ENCODE measurements at places on chromosomes 7 and 10.

DNA sequence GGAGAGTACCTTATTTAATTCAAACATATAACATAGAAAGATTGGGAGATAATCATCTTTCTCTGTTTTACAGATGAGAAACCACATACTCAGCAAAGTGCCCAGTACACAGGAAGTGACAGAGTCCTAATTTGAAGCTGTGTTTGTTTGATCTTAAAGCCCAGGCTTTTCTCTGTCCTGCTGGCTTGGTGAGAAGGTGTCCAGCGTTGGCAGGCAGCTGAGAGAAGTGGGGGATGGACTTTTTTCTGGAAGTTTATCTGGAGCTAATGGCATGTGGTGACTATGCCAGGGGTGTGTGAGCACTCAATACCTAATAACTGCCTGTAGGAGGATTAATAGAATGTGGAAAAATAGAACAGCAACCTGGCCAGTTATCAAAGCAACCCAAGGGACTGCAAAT lies 60.8 kb downstream of the NPSR1 start:
- DNase-seq, result no peak

DNA sequence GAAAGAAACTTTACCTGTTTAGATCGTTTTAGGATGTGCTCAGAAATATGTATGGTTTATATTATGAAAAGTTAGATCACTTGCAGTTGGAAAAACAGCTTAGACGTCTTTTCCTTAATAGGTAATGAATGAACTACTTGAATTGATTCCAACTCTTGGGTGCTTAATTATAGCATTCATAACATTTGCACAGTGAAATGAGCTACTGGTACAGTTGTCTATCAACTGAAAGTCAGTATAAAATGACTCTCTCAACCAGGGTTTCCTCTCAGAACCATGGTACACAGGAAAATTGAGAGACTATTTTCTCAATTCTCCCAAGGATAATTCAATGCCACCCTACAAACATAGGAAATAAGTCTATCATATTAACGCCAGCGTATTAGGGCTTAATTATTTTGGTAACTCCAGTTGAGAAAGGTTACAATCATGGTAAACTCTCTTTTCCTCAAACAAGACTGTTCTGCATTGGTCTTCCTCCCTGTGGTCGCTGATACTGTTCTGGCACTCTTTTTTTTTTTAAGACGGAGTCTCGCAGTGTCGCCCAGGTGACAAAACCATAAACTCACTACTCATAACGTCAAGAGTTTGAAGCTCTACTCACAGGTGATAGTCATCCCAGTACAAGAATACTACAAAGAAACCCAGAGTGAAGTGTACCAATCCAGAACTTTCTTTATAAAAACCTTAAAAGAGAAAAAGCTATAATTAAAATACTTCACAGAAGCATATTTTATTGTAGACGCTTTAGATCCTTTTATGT lies 2.0 kb downstream of the ANLN start:
- no peak for DNase-seq

DNA sequence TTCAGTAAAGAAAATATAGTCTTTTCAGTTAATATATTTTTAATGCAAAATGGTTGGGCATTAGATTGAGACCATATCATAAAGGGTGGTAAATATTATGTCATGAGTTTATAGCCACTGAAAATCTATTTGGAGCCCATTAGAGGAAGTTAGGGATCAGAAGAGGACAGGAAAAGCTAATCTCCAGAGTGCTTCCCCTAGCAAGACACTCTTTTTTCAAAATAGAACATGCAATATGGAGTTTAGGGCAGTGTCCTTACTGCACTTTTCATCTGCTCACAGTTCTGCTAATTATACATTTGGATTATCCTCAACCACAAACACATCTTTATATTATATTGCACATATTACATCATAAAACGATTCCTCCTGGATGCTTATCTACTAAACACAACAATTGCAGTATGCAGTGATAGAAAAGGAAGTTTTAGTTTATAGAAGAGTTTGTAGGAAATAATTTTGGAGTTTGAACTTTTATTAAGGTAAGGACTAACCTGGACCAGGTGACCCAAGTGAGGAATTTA lies 159.8 kb downstream of the PHF14 start:
- DNase-seq, result no peak

DNA sequence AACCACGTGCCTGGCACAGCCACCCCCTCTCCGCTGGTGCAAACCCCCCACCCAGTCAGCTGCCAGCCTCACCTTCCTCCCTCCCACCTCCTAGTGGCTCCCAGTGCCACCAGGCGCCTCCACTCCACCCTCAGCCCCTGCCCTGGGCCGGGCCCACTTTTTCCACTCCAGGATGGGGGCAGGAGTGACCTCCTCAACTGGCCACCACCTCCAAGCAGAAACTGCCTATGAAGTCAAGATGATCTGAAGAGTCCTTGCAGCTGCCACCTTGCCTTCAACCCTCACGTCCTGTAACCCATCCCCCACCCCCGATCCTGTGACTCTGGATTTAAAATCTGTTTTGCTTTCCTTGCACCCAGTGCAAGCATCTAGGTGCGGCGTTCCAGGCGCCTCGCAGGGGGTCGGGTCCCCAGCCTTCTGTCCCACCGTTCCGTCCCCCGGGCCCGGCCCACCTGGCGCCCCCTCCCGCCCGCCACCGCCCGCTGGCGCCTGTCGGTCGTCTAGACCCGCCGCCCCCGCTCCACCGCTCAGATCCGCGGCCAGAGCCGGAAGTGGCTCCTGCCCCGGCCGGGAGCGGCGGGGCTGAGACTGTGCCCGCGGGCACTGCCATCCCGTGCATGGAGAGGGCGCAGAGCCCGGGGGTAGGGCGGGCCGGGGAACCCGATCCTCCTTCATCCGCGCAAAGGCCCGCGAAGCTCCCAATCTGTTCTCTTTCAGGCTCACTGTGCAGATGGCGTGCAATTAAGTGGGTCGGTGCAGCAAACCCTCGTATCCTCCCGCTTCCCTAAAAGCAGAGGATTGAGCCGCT lies 51.2 kb upstream of the GTF2I start:
- DNase-seq, result no peak

GRCh38 chr7:30699706-30700495 lies 17.6 kb upstream of the CRHR2 start:
- DNase-seq, result no peak

DNA sequence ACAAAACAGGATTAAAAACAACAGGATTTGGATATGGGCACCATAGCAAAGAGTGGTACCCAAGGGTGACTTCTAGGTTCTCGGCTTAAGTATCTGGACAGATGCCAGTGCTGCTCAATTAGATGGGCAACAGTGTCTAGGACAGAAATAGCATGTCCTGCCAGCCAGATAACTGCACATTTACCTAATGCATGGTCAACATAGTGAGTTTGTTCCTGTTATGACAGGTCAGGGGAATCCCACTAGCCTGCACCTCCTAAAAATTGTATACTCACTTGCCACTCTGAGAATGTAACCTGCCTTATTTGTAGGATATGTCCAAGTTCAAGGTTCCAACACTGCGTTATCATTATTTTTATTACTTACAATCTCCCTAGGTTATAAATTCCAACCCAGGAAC lies 471.7 kb downstream of the GRM8 start:
- no peak for DNase-seq

- no peak for DNase-seq
Observed at GRCh38 chr10:102727037-102727818, 12.8 kb downstream of the SFXN2 start.

- DNase-seq, result no peak
Observed at GRCh38 chr7:40815512-40815911, 680.7 kb downstream of the SUGCT start.

GRCh38 chr7:9939176-9939575 lies 1034.5 kb upstream of the PHF14 start:
- DNase-seq, result peak; percentile 1

- DNase-seq, result no peak
Observed at GRCh38 chr7:44772867-44773266, 23.6 kb upstream of the PPIA start.

DNA sequence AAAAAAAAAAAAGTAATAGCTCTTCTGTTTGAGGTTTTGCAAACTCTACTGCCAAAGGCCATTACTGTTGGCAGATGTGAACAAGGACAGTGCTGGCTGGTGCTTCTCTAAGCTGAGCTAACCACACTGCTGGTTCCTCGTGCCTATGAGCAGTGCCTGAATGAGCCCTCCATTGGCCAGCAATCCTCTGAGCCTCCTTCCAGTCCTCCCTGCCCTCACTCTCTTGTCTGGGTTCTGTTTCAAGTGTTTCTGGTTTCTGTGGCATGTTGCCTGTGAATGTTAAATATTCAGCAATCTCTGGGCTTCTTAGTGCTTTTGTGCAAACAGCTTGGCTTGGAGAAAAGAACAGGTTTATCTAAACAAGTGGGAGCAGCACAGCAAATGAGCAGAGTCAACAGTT lies 161.3 kb upstream of the AUTS2 start:
- DNase-seq, result no peak

DNA sequence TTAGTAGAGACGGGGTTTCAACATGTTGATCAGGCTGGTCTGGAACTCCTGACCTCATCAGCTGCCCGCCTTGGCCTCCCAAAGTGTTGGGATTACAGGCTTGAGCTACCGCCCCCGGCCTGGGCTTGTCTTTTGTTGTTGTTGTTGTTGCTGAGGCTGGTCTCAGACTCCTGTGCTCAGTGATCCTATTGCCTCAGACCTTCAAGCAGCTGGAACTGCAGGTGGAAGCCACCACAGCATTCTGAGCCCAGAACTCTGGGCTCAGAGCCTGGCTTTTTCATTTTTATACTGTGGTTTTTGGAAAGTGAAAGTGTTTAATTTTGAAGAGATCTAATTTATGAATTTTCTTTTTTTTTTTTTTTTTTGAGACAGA lies 16.2 kb upstream of the DNAJB6 start:
- DNase-seq, result no peak

GRCh38 chr7:93407239-93407638 lies 167.3 kb downstream of the CALCR start:
- DNase-seq, result no peak

DNA sequence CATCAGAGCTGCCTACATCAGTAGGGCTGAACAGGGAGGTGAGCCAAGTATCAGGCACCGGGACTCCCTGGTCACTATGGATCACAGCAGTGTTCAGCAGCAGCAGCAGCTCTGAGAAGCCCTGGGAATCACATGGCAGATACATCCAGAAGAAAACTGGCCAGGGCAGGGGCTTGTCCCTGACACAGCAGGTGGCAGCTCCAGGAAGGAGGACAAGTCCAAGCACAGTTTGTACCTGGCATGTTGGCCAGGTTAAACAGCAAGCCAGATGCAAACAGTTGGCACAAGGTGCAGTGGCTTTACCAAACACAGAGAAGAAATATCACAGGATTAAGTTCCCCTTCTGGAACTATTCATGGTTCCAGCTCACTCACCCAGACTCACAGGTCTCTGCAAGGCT lies 139.4 kb downstream of the KCNMA1 start:
- no peak for DNase-seq

GRCh38 chr10:114258274-114258840 lies 19.3 kb downstream of the VWA2 start:
- no peak for DNase-seq

DNA sequence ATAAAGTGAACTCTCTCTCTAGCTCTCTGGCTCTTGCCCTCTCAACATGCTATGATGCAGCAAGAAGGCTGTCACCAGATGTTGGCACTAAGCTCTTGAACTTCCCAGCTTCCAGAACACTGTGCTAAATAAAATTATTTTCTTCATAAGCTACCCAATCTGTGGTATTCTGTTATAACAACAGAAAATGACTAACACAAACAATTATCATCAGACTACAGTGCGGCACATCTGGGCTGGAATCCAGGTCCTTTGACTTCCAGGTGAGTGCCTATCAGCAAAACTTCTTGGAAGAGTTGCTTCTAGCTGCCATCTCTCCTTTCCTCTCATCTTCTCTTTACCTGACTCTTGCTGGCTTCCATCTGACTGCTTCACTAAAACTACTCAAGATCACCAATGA lies 20.4 kb downstream of the HTR7 start:
- no peak for DNase-seq

DNA sequence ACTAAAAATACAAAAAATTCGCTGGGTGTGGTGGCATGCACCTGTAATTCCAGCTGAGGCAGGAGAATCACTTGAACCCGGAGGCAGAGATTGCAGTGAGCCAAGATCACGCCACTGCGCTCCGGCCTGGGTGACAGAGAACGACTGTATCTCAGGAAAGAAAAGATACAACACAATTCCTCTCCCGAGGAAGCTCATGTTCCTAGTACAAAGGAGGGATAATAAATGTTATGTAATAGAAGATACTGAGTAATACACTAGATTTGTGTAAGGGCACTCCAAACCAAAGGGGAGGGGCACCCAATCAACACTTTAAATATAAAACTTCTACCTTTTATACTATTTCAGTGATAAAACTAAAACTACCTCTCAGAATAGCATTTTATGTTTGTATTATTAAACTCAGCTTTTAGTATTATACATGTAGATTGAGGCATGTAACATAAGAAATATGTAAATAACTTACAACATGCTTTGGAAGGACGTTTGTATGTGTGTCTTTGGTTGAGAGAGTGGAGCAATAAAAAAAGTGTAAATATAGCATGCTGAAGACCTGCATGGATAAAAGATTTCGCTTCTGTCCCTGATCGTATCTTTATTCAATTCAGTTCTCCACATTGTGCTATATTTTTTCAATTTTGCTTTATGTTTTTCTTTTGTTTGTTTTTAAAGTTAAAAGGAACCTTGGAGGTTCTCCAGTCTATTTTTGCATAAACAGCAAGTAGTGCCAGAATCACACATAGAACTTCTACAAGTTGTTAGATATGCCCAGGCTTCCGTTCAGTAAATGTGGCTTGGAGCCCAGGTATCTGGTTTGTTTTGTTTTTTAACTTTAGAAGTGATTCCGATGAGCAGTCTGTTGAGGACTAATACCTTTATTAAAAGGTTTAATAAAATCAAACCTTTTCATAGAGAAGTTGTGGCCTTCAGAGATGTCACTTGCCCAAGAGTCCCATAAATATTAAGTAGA lies 71.9 kb downstream of the WAC start:
- DNase-seq, result no peak

GRCh38 chr7:1225441-1226185 lies 7.1 kb upstream of the UNCX start:
- peak; percentile 81 for DNase-seq

DNA sequence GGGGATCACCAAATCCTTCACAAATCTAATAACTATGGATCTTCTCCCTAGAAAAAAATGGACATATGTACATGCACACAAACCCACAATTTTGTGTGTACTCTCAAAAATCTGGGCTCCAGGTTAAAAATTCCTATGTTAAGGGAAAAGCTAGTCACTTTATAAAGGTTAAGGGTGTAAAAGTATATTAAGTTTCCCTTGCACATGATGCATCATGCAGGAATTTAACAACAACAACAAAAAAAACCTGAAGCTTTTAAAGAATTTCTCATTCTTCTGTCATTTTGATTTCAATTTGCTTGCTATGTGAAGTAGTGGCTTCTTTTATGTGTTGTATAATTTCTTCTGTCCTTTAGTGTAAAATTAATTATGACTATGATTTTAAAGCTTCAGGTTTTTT lies 123.7 kb downstream of the CNOT4 start:
- no peak for DNase-seq

- no peak for DNase-seq
Observed at GRCh38 chr10:3647074-3647473, 137.9 kb downstream of the KLF6 start.
